Calu3 (cell line): ENCODE measurements at places on chromosomes 5 and 9. TPM values are rescaled to one million over a fixed set of nuclear protein-coding genes. Genes with fewer than 3 reads are reported as not detected.
A peak's percentile ranks its signal among the peaks of the same experiment; 100 is the strongest.

DNA sequence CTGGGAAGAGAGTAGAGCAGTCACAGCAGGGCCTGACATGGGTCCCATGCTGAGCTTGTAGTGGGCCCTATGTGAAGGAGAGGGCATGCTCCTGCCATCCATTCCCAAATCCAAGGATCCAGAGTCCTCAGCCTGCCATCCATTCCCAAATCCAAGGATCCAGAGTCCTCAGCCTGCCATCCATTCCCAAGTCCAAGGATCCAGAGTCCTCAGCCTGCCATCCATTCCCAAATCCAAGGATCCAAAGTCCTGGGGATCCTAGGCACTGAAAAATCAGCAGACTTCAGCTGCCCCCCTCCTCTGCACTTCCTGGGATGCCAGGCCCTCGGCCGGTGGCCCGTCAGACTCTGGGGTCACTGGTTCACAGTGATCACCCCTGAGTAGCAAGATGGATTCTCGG is 33.6 kb downstream of the THBS4 start:
- H3K27me3 ChIP-seq: peaks cover 28% of the 10 kb centered on the region
- no peak overlapping the region for H3K27ac ChIP-seq
- no peak overlapping the region for H3K4me3 ChIP-seq
- no peak for DNase-seq
- no peaks in the 10 kb centered on the region for H3K36me3 ChIP-seq

Gene EGFL7
- total RNA-seq: 1.2 and 1.3 TPM in 2 replicates

- no peak for DNase-seq
- no peak overlapping the region for H3K27ac ChIP-seq
- H3K4me1 ChIP-seq: peaks cover 33% of the 10 kb centered on the region
- no peaks in the 10 kb centered on the region for H3K36me3 ChIP-seq
- H3K27me3 ChIP-seq: peaks cover 86% of the 10 kb centered on the region
Measured at GRCh38 chr5:178077751-178078150, 35.6 kb upstream of the N4BP3 start.

- H3K36me3 ChIP-seq: peaks cover 35% of the 10 kb centered on the region
- peak overlapping the region; percentile 72 for H3K4me3 ChIP-seq
- peaks cover 10% of the 10 kb centered on the region for H3K4me1 ChIP-seq
- no peaks in the 10 kb centered on the region for H3K27me3 ChIP-seq
- DNase-seq: peak; percentile 33
Measured at GRCh38 chr9:97983589-97984187, 547 bp downstream of the ANP32B start.

- H3K27ac ChIP-seq: no peak overlapping the region
- no peaks in the 10 kb centered on the region for H3K4me1 ChIP-seq
- no peak overlapping the region for H3K4me3 ChIP-seq
- peaks cover 4% of the 10 kb centered on the region for H3K27me3 ChIP-seq
- H3K36me3 ChIP-seq: no peaks in the 10 kb centered on the region
Measured at GRCh38 chr9:38285236-38285635, 107.3 kb upstream of the ALDH1B1 start.

- H3K4me3 ChIP-seq: no peak overlapping the region
- DNase-seq: peak; percentile 13
- H3K4me1 ChIP-seq: peaks cover 47% of the 10 kb centered on the region
- H3K27me3 ChIP-seq: no peaks in the 10 kb centered on the region
- peaks cover 7% of the 10 kb centered on the region for H3K36me3 ChIP-seq
- H3K27ac ChIP-seq: peak overlapping the region; percentile 63
Measured at GRCh38 chr5:154223320-154223719, 32.8 kb downstream of the GALNT10 start.

Gene ARL14EPL
- total RNA-seq: 0.66 and 1.2 TPM in 2 replicates

DNA sequence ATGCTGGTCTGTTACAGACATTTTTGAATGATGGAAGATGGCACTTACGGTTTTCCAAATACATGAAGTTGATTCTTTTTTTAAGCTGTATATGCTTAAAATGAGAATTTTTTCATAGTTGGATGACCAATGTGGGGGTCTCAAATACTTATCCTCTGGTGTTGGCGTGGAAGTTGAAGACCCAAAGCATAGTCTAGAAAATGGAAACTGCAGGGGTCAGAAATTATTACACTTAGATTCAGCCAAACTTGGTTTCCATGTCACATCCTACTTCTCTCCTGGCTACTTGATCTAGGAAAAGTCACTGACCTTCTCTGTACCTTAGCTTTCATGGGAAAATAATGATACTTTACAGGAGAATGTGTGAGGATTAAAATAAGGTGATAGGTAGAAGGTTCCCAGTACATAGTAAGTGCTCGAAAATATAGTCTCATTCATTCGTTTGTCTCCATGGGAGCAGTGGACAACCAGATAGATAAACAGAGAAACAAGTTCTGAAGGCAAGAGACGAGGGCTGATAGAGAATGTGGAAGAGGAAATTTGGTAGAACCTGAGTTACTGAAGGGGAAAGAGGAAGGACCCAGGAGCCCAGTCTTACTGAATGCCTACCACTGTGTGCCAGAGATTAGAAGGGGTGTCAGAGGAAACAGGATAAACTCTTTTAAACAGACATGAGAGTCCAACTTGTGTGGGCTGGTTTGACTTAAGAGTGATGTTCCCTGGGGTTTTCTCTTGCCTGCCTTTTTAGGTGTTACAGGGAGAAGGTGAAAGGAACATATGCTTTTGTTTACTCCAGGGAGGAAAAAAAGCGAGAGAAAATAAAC is 560.3 kb upstream of the KLF4 start:
- H3K36me3 ChIP-seq: peaks cover 4% of the 10 kb centered on the region
- peaks cover 30% of the 10 kb centered on the region for H3K4me1 ChIP-seq
- H3K27me3 ChIP-seq: no peaks in the 10 kb centered on the region
- no peak for DNase-seq

GRCh38 chr9:35774907-35775635 is 16.3 kb upstream of the NPR2 start:
- DNase-seq: no peak
- no peaks in the 10 kb centered on the region for H3K27me3 ChIP-seq
- H3K4me1 ChIP-seq: peaks cover 7% of the 10 kb centered on the region
- no peak overlapping the region for H3K4me3 ChIP-seq
- H3K27ac ChIP-seq: peak overlapping the region; percentile 67
- H3K36me3 ChIP-seq: peaks cover 8% of the 10 kb centered on the region

DNA sequence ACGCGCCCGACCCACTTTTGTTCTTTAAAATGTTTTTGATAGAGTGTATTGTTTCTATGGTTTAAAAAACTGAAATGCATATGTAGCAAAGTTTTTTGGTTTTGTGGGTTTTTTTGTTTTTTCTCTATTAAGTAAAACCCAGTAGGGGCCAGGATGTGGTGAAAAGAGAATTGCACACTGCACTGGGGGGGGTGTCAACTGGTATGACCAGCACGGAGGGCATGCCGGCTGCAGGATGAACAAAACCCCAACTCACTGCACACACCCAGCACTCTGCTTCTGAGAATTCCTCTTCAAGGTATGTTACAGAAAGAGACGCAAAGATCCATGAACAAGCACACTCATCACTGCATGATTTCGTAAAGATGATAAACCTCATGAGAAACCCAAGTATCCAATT is 75.0 kb downstream of the STK10 start:
- peaks cover 4% of the 10 kb centered on the region for H3K36me3 ChIP-seq
- DNase-seq: no peak
- no peaks in the 10 kb centered on the region for H3K27me3 ChIP-seq
- H3K27ac ChIP-seq: no peak overlapping the region

GRCh38 chr5:62985749-62986148 is 407.1 kb downstream of the LRRC70 start:
- no peak overlapping the region for H3K4me3 ChIP-seq
- no peaks in the 10 kb centered on the region for H3K27me3 ChIP-seq
- DNase-seq: no peak
- H3K36me3 ChIP-seq: no peaks in the 10 kb centered on the region

GRCh38 chr9:38677660-38678303 is 42.2 kb downstream of the FAM240B start:
- no peak overlapping the region for H3K27ac ChIP-seq
- no peak overlapping the region for H3K4me3 ChIP-seq
- H3K27me3 ChIP-seq: no peaks in the 10 kb centered on the region
- DNase-seq: no peak

Gene SKIC3
- total RNA-seq: 93.0 and 102 TPM in 2 replicates

Gene ECM2
- not detected in 2 replicates for total RNA-seq

GRCh38 chr9:126633881-126634558 is 20.3 kb downstream of the LMX1B start:
- DNase-seq: peak; percentile 16
- H3K36me3 ChIP-seq: no peaks in the 10 kb centered on the region
- no peak overlapping the region for H3K4me3 ChIP-seq
- H3K4me1 ChIP-seq: no peaks in the 10 kb centered on the region

Gene DROSHA
- total RNA-seq: 72.5 and 79.3 TPM in 2 replicates

DNA sequence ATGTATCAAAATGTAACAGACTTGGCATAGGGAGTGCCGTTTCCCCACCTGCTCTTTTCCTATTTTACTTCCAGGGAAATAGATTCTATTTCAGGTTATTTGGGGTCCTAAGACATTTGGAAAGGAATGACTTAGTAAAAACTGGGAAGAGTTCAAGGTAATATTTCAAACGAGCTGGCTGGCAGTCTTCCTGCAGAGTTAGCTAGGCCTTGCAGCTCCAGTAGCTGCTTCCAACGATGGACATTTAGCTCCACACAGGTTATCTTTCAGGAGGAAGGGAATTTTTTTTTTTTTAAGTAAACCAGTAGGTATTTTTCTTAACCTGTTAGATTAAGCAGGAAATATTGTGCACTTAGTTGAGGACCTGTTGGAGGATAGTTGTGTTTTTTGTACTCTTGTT is 45.2 kb downstream of the TLE4 start:
- no peak overlapping the region for H3K27ac ChIP-seq
- no peaks in the 10 kb centered on the region for H3K27me3 ChIP-seq
- H3K4me1 ChIP-seq: no peaks in the 10 kb centered on the region
- H3K4me3 ChIP-seq: no peak overlapping the region
- DNase-seq: no peak

- H3K4me1 ChIP-seq: no peaks in the 10 kb centered on the region
- H3K27ac ChIP-seq: no peak overlapping the region
- no peak overlapping the region for H3K4me3 ChIP-seq
- H3K27me3 ChIP-seq: no peaks in the 10 kb centered on the region
Measured at GRCh38 chr9:37167456-37168047, 47.2 kb downstream of the ZCCHC7 start.

GRCh38 chr5:171310819-171311321 is 1.8 kb downstream of the TLX3 start:
- H3K4me1 ChIP-seq: peaks cover 7% of the 10 kb centered on the region
- H3K27ac ChIP-seq: no peak overlapping the region
- peaks cover 36% of the 10 kb centered on the region for H3K36me3 ChIP-seq
- no peak for DNase-seq
- peak overlapping the region; percentile 95 for H3K4me3 ChIP-seq
- H3K27me3 ChIP-seq: peaks cover 16% of the 10 kb centered on the region

Gene NSMF
- total RNA-seq: 31.6 and 38.3 TPM in 2 replicates

- H3K27ac ChIP-seq: no peak overlapping the region
- peaks cover 27% of the 10 kb centered on the region for H3K4me1 ChIP-seq
- no peaks in the 10 kb centered on the region for H3K27me3 ChIP-seq
- no peak overlapping the region for H3K4me3 ChIP-seq
- DNase-seq: no peak
Measured at GRCh38 chr9:81826517-81826906, 101.7 kb upstream of the SPATA31D4 start.

- H3K4me3 ChIP-seq: no peak overlapping the region
- DNase-seq: no peak
- peaks cover 20% of the 10 kb centered on the region for H3K27me3 ChIP-seq
- no peaks in the 10 kb centered on the region for H3K4me1 ChIP-seq
- no peak overlapping the region for H3K27ac ChIP-seq
- no peaks in the 10 kb centered on the region for H3K36me3 ChIP-seq
Measured at GRCh38 chr5:42555797-42556196, 132.6 kb downstream of the GHR start.

GRCh38 chr5:59943452-59944113 is 50.1 kb upstream of the PDE4D start:
- no peak overlapping the region for H3K4me3 ChIP-seq
- H3K27ac ChIP-seq: no peak overlapping the region
- H3K36me3 ChIP-seq: no peaks in the 10 kb centered on the region
- no peaks in the 10 kb centered on the region for H3K4me1 ChIP-seq
- peaks cover 51% of the 10 kb centered on the region for H3K27me3 ChIP-seq

GRCh38 chr5:8683496-8683895 is 814.5 kb downstream of the MTRR start:
- no peak overlapping the region for H3K4me3 ChIP-seq
- H3K4me1 ChIP-seq: no peaks in the 10 kb centered on the region
- no peak overlapping the region for H3K27ac ChIP-seq
- H3K27me3 ChIP-seq: no peaks in the 10 kb centered on the region
- no peaks in the 10 kb centered on the region for H3K36me3 ChIP-seq

Gene RBM18
- total RNA-seq: 13.1 and 14.1 TPM in 2 replicates

Gene TTC16
- not detected in 2 replicates for total RNA-seq

- peaks cover 29% of the 10 kb centered on the region for H3K36me3 ChIP-seq
- no peaks in the 10 kb centered on the region for H3K4me1 ChIP-seq
- H3K27me3 ChIP-seq: peaks cover under 1% of the 10 kb centered on the region
- H3K27ac ChIP-seq: no peak overlapping the region
- no peak overlapping the region for H3K4me3 ChIP-seq
Measured at GRCh38 chr9:129801504-129801903, 1.5 kb upstream of the TOR1B start.

DNA sequence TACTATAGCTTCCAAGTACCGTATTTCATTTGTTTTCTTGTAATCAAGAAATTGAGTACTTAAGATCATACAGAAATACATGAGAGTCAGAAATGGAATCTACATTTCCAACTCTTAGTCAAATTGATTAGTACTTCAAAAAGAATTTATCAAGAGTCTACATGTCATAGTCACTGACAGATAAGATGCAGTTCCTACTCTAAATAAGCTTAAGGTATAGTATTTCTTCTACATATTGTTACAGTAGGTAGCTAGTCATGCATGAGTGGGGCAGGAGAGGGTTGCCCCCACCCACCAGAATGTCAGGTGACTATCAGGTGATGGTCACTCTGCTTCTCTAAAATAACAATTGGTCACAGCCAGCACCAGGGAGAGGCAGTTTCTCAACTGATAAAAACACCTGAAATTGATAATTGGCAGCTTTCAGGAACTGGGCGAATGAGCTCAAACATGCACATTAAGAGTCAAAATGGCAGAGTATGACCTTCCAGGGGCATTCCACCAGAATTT is 2.9 kb downstream of the BAAT start:
- H3K4me3 ChIP-seq: peak overlapping the region; percentile 66
- no peak for DNase-seq
- H3K4me1 ChIP-seq: peaks cover 9% of the 10 kb centered on the region
- no peaks in the 10 kb centered on the region for H3K27me3 ChIP-seq

- H3K27me3 ChIP-seq: no peaks in the 10 kb centered on the region
- no peak for DNase-seq
- H3K4me3 ChIP-seq: no peak overlapping the region
- H3K27ac ChIP-seq: no peak overlapping the region
- no peaks in the 10 kb centered on the region for H3K4me1 ChIP-seq
- no peaks in the 10 kb centered on the region for H3K36me3 ChIP-seq
Measured at GRCh38 chr5:158541536-158542297, 558.0 kb downstream of the EBF1 start.
